ENCODE measurements at places on chromosomes 3 and 15. TPM values are rescaled to one million over a fixed set of nuclear protein-coding genes. Genes with fewer than 3 reads are reported as not detected.

DNA sequence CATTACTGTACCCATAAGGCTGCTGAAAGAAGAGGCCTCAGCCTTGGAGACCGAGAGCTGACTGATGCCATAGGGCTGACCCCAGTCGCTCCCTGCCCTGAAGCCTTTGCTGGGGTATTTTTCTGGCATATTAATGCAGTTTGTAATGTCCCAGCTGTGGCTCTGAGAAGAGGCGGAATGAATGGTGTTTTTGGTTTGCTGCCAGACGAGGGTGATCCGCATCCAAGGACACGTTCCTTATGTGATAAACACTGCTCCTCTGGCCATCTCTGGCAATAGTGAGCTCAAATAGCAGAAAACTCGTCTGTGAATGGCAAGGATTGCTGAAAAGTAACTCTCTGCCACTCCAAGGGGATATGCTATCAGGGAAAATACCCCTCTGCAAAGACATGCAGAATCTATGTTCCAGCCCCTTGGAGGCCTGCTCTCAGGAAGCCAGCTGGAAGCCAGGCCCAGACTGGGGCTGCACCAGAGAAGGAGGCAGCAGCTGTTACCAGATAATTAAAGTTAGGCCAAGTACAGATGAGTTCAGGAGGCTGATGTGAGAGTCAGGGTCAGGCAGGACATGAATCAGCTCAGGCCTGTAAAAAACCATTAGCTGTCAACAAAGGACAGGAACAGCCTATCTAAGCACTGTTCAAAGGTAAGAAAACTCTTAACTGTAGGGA, 28.9 kb upstream of the KLHL6 start:
- no peaks in the 10 kb centered on the region for H3K36me3 ChIP-seq
- no peak overlapping the region for H3K4me3 ChIP-seq
- H3K4me1 ChIP-seq, result peaks cover 19% of the 10 kb centered on the region
- H3K27ac ChIP-seq, result no peak overlapping the region

GRCh38 chr15:74832826-74833225, 6.4 kb downstream of the CPLX3 start:
- DNase-seq, result no peak
- H3K27ac ChIP-seq, result no peak overlapping the region
- peaks cover 18% of the 10 kb centered on the region for H3K36me3 ChIP-seq

Gene RUVBL1
- 9.6 TPM for polyA plus RNA-seq

GRCh38 chr3:71568207-71568606, 15.3 kb downstream of the FOXP1 start:
- H3K27me3 ChIP-seq, result no peaks in the 10 kb centered on the region
- no peak for DNase-seq
- peaks cover 4% of the 10 kb centered on the region for H3K4me1 ChIP-seq
- no peak overlapping the region for H3K27ac ChIP-seq
- H3K4me3 ChIP-seq, result no peak overlapping the region

GRCh38 chr3:61783993-61784718, 222.8 kb downstream of the PTPRG start:
- DNase-seq, result no peak
- no peaks in the 10 kb centered on the region for H3K36me3 ChIP-seq
- H3K4me1 ChIP-seq, result no peaks in the 10 kb centered on the region
- H3K27me3 ChIP-seq, result no peaks in the 10 kb centered on the region

DNA sequence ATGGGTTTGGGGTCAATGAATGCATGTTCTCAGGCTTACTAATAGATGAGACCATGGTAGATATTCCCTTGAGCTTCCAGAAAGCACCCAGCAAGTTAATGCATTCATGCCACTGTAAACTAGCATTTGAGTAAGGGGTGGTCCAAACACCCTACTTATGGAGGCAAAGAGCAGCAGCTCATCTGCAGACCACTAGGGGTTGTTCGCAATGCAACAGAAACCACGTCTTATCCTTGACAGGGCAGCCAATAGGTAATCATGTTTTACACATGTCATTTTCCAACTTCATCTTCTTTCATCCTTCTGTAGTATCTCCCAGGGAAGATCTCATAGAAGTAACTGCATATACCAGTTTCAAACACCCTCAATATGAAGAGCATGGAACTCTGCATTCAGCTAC, 330.2 kb downstream of the RORA start:
- no peaks in the 10 kb centered on the region for H3K4me1 ChIP-seq
- no peak overlapping the region for H3K27ac ChIP-seq
- H3K27me3 ChIP-seq, result no peaks in the 10 kb centered on the region
- DNase-seq, result no peak

Gene ATOSA
- polyA plus RNA-seq, result 3.5 TPM

DNA sequence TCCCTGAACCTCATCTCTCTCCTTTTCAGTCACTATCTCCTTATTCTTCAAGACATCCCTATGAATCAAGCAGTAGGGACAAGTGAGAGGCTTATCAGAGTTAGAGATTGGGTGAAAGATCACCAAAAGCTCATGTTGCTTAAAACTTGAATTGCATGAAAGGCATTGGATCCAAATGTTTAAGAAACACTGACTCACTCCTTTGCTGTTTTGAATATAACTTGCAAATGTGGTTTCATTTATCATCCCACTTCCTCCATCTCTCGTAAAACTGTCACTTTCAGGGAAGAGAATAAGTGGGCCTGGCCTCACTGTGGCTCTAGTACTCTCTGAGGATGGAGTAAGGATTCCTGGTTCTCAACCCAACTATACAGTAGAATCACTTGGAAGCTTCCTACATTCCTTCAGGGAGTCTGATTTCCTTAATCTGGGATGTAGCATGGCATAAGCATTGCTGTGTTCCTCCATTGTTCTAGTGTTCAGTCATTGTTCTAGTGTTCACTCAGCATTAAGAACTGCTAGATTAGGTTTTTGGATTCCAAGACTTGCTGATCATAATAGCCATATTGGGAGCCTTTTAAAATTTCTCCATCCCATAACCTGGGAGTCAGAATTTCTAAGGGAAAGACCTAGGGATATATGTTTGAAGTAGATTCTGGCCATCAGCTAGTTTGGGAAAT, 171.8 kb downstream of the TMEM108 start:
- H3K36me3 ChIP-seq, result no peaks in the 10 kb centered on the region
- H3K4me3 ChIP-seq, result no peak overlapping the region
- no peak overlapping the region for H3K27ac ChIP-seq
- H3K4me1 ChIP-seq, result peaks cover 17% of the 10 kb centered on the region
- no peak for DNase-seq

GRCh38 chr15:50820808-50821382, 55.4 kb upstream of the SPPL2A start:
- H3K4me3 ChIP-seq, result no peak overlapping the region
- no peak overlapping the region for H3K27ac ChIP-seq
- no peak for DNase-seq
- no peaks in the 10 kb centered on the region for H3K4me1 ChIP-seq

Gene PRICKLE2
- polyA plus RNA-seq, result not detected

Gene ARHGEF26
- polyA plus RNA-seq, result 0.05 TPM

DNA sequence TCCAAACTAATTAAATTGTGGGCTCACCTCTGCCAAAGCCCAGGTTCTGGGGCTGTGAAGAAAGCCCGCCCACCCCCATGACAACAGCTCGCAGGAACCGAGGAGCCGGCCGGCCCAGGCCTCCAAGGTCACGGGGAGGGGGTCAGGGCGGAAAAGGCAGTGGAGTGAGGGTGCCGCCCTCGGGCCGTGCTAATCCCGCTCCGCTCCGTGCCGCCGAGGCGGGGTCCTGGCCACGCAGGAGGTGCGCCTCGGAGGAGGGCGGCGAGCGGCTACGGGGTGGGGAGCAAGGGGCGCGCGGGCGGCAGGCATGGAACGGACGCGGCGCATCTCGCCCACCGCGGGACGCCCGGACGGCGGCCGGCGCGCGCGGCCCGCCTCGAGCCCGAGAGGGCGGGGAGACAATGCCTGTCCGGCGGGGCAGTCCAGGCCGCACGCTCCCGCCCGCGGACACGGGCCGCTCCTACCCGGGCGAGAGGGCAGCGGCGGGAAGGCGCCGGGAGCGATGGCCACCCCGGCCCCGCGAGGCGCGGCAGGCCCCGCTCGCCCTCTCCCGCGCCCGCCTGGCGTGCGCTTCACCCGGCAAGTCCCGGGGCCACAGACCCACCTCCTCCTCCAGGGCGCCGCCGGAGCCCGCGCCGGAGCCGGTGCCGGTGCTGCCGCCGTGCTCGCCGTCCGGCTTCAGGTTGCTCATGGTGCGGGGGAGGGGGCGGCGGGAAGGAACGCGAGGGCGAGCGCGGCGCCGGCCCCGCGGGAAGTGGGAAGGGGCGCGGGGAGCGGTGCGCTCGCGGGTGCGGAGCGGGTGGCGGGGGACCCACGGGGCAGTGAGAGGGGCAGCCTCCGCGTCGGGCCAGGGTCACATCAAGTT, 528 bp downstream of the RBPMS2 start:
- H3K27ac ChIP-seq, result no peak overlapping the region
- DNase-seq, result no peak
- no peaks in the 10 kb centered on the region for H3K36me3 ChIP-seq
- peaks cover 2% of the 10 kb centered on the region for H3K4me1 ChIP-seq
- peaks cover 40% of the 10 kb centered on the region for H3K27me3 ChIP-seq

Gene DISP2
- polyA plus RNA-seq, result 0.01 TPM

Gene TMEM158
- not detected for polyA plus RNA-seq

Gene NEK10
- polyA plus RNA-seq, result not detected

DNA sequence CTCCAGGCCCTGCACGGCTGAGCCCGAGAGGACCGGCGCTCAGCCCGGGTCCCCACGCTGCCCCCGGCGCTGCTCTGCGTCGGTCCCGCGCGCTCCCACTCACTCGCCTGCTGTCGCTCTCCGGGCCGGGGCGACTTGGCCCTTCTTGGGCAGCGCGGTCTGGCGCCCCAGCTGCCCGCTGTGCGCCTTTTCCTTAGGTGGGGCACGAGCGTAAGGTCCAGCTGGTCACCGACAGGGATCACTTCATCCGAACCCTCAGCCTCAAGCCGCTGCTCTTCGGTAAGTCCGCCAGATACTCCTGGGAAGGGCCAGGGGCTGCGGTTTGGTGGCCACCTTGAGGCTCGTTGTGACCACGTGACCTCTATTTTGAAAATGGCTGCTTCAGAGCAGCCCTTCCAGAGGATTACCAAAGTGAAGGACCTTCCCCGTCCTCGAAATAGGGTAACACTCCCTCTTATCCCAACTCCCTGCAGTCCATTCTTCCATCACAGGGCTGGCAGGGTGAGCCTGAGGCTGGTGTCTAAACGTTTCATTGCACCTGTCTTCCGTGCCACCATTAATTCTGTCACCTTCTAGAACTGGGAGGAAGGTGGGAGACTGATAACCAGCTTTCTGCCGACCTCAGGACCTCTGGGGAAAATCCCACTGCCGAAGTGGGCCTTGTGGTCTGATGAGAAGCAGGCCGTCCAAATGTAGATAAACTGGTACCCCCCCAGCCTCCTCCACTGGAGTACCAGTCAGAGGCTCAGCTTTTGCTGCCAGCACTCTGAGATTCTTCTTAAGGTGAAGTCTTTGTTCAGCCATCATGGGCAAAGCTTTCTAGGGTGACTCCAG, 812 bp downstream of the P4HTM start:
- H3K27me3 ChIP-seq, result no peaks in the 10 kb centered on the region
- peak overlapping the region; percentile 72 for H3K27ac ChIP-seq
- peaks cover 30% of the 10 kb centered on the region for H3K36me3 ChIP-seq
- peak; percentile 42 for DNase-seq
- peak overlapping the region; percentile 96 for H3K4me3 ChIP-seq

DNA sequence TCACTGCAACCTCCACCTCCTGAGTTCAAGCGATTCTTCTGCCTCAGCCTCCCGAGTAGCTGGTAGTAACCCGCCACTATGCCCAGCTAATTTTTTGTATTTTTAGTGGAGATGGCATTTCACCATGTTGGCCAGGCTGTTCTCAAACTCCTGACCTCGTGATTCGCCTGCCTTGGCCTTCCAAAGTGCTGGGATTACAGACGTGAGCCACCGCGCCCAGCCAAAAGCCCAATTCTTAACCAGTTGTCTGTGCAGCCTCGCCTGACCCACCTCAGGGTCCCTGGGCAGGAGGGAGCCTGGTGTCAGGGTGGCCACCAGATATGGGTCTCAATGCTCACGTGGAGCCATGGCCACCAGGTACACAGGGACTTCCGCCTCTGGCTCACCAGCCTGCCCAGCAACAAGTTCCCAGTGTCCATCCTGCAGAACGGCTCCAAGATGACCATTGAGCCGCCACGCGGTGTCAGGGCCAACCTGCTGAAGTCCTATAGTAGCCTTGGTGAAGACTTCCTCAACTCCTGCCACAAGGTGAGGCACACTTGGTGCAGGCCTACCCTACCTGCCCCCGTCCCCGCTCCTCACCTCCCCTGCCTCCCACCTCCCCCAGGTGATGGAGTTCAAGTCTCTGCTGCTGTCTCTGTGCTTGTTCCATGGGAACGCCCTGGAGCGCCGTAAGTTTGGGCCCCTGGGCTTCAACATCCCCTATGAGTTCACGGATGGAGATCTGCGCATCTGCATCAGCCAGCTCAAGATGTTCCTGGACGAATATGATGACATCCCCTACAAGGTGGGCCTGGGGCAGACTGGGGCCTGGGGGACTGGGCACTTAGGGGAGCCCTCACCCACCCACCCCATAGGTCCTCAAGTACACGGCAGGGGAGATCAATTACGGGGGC, 48.6 kb downstream of the SEMA3G start:
- no peak overlapping the region for H3K27ac ChIP-seq
- H3K27me3 ChIP-seq, result no peaks in the 10 kb centered on the region
- no peak overlapping the region for H3K4me3 ChIP-seq
- no peaks in the 10 kb centered on the region for H3K4me1 ChIP-seq

DNA sequence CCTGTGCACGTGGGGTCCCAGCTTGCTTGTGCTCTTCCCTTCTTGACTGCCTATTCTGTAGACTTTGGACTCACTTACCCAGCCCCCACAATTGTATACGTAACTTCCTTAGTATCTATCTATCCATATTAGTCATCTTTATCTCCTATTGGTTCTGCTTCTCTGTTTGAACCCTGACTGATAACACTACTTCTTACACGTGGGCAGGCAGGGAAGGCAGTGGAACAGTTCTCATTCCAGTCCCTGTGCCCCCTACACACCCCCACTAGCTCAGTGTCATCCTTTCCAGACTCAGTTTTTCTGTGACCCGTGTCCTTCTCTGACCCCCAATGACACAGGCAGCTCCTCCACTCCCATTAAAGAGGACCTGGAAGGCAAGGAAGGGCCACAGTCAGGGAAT, 74.2 kb upstream of the FBN1 start:
- no peaks in the 10 kb centered on the region for H3K4me1 ChIP-seq
- DNase-seq, result no peak
- H3K4me3 ChIP-seq, result no peak overlapping the region
- H3K27ac ChIP-seq, result no peak overlapping the region
- no peaks in the 10 kb centered on the region for H3K27me3 ChIP-seq

- no peak overlapping the region for H3K4me3 ChIP-seq
- no peaks in the 10 kb centered on the region for H3K4me1 ChIP-seq
- H3K27me3 ChIP-seq, result no peaks in the 10 kb centered on the region
- no peaks in the 10 kb centered on the region for H3K36me3 ChIP-seq
- no peak overlapping the region for H3K27ac ChIP-seq
These were observed 55.8 kb upstream of the NR2F2 start for GRCh38 chr15:96274698-96275097.

- H3K36me3 ChIP-seq, result peaks cover 23% of the 10 kb centered on the region
- H3K4me3 ChIP-seq, result no peak overlapping the region
- H3K27me3 ChIP-seq, result no peaks in the 10 kb centered on the region
- no peak overlapping the region for H3K27ac ChIP-seq
- no peak for DNase-seq
These were observed 40.3 kb upstream of the PARL start for GRCh38 chr3:183924956-183925355.
